ENCODE measurements at places on chromosomes 12 and 14. TPM values are rescaled to one million over a fixed set of nuclear protein-coding genes. Genes with fewer than 3 reads are reported as not detected.

GRCh38 chr12:107179871-107180270, 86.5 kb upstream of the CRY1 start:
- DNase-seq = no peak

- peak; percentile 11 for DNase-seq
Observed at GRCh38 chr14:21978184-21978998, 304.8 kb upstream of the OR4E1 start.

TOMM20L gene
- not detected for total RNA-seq

- peak; percentile 85 for DNase-seq
Observed at GRCh38 chr12:106058256-106059182, 80.2 kb downstream of the NUAK1 start.

GRCh38 chr14:88818018-88818417, 6.4 kb upstream of the TTC8 start:
- DNase-seq = no peak

GRCh38 chr12:19277711-19278110, 148.2 kb downstream of the PLEKHA5 start:
- no peak for DNase-seq

- no peak for DNase-seq
Observed at GRCh38 chr12:104457746-104458693, 1.3 kb downstream of the CHST11 start.

- DNase-seq = no peak
Observed at GRCh38 chr14:65926935-65927700, 514.6 kb downstream of the FUT8 start.

CISTR gene
- not detected for total RNA-seq

VWF gene
- 0.16 TPM for total RNA-seq

GRCh38 chr14:67917006-67917405, 97.4 kb downstream of the RAD51B start:
- no peak for DNase-seq

GPR132 gene
- total RNA-seq = not detected

- DNase-seq = peak; percentile 44
Observed at GRCh38 chr14:64196814-64197411, 97.3 kb downstream of the ESR2 start.

PPFIA2 gene
- total RNA-seq = not detected

KRT80 gene
- 68.4 TPM for total RNA-seq

GRCh38 chr12:117342682-117343081, 18.7 kb downstream of the NOS1 start:
- no peak for DNase-seq

DNA sequence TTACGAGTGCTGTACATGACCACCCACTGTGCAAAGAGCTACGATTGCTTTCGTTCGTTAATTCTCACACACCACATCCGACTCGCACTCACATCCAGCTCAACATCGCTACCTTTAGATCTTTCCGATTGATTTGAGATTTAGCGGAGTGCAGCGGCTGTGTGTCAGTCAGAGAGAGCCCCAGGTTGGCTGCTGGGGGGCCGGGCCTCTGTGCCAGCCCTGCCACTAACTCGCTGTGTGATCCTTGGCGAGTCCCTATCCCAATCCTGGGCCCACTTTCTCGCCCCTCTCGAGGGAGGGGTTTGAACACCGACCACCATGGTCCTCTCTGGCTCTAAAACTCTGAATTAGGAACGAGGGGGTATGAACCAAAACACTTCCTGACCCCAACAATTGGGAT, 8.6 kb downstream of the DLK1 start:
- DNase-seq = no peak

GRCh38 chr14:79325557-79325956, 885.7 kb downstream of the DIO2 start:
- no peak for DNase-seq

DNA sequence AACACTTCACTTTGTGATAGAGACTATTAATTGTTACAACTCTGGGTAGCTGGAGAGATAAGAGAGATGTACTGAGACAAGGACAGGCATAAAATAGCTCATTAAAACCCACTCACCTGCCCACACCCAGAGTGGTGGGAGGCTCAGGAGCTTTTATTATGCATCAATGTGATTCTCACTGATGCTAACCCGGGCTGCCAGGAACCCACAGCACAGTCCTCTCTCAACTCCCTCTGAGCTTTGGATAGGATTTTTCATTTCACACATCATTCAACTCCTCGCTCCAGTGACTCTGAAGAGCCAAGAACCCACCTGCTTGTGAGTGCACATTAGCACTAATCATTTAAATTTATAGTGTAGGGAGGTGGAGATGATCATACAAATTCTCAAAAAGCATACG, 827.9 kb downstream of the FLRT2 start:
- DNase-seq = no peak

SYNDIG1L gene
- not detected for total RNA-seq

AQP2 gene
- not detected for total RNA-seq

GRCh38 chr14:103126873-103127304, 3.6 kb downstream of the TNFAIP2 start:
- no peak for DNase-seq

Data from myocyte (in vitro differentiated cells).